GDM1 (cell line): ENCODE measurements at places on chromosomes 3 and 15.
A peak's percentile ranks its signal among the peaks of the same experiment; 100 is the strongest.

DNA sequence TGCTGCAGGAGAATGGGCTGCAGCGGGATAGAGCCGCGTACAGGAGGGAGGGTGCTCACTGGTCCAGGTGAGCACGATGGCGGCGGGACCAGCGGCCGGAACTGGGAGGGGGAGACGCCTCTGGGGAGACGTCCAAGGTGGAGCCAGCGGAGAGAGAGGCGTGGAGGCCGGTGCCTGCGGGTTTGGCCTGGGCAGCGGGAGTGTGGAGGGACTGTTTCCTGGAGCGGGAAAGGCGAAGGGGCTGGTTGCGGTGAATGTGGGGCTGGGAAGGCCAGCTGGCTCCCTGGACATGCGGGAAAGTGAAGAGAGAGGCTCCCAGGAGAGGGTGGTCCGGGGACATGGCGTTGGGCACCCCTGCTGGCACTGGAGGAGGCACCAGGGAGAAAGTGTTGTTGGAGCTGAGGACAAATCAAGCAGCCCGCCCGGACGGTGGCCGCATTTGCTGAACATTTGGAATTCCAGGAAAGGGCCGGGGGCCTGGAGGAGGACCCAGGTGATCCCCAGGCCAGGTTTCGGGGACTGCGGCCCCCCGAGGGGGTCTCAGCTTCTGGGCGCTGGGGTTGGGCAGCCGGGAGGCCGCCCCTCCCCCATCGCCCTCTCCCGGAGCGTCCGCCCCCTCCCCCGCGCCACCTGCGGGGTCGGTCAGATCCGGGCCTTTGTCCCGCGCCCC lies 34.3 kb downstream of the DNAJB8 start:
- DNase-seq: no peak

DNA sequence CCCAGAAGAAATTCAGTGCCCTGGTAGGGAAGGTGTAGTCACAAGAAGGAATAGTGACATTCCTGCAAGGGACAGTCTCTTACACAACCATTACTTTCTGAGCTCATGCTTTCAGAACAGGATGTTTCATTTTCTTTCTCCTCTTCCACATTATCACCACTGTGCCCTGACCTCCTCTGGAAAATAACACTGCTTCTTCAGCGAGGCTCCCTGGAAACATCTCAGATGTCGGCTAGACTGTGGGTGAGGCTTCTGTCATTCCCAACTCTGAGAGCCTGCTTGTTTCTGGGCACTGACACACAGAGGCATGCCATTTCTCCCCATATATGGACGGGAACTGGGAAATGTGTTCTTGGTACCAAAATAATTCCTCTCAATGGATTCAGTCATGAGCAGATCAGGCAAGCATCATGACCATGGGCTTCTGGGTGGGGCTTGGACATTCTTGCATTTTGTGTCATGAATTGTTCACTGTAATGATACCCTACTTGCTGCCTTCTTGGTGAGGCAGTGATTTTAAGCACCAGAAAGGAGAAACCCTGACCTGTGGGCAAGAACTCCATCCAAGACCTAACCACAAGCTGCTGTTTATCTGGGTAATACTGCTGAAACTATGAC lies 14.3 kb upstream of the TNFAIP8L3 start:
- DNase-seq: no peak

DNA sequence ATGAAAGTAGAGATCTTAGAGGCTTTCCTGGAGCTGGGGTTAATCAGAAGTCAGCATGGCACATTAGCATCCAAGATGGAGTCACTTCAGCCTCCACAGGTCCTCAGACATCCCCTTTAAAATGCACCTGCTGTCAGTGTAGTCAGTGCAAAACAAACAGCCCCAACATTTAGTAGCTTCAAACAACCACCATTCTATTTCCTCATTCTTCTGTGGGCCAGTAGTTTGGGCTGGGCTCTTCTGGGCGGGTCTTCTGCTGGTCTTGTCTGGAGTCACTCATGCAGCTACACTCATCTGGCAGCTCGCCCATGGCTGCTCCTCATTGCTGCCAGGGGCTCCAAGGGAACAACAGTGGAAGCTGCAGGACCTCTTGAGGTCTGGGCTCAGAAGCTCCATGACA lies 99.9 kb downstream of the TLE3 start:
- no peak for DNase-seq

- DNase-seq: no peak
Observed at GRCh38 chr15:58445865-58446264, 14.1 kb downstream of the LIPC start.

DNA sequence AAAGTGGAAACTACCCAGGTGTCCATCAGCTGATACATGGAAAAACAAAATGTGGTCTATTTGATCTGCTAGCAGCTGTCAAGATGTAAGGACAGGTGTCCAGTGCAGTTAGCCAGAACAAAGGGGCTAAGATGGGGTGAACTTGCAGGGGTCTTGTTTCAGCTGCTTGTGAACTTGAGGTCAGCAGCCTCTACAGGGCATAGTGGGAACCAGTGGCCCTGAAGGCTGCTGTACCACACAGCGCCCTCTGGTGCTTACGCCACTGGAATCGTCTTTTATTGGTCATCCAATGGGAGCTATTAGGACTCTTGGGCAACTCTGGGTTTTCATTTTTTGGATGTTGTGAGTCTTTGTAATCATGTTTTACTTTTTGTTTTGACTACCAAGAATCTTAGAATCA lies 62.2 kb upstream of the CTSH start:
- peak; percentile 18 for DNase-seq

- no peak for DNase-seq
Observed at GRCh38 chr3:42911551-42911950, 5.6 kb downstream of the ZNF662 start.

DNA sequence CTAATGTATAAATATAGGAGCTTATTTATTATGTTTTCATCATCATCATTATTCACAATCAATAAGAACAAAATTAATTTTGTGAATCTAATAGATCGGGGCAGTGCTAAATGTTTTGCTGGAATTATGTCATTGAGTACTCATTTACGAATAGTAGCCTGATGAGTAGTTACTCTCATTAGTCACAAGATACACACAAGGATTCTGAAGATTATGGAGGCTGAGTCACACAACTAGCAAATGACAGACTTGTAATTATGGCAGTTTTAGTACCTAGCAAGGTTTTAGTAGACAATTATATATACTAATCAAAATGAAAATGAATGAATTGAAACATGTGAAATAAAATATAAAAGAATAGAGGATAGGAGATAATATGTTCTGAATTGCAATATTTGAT lies 954.2 kb downstream of the CADM2 start:
- DNase-seq: no peak

GRCh38 chr15:38877471-38877870 lies 312.9 kb upstream of the RASGRP1 start:
- no peak for DNase-seq

- no peak for DNase-seq
Observed at GRCh38 chr15:40245666-40246450, 7.0 kb downstream of the PAK6 start.

GRCh38 chr3:156353563-156353962 lies 201.4 kb downstream of the SSR3 start:
- DNase-seq: no peak

- DNase-seq: no peak
Observed at GRCh38 chr3:56851966-56852884, 50.5 kb upstream of the ARHGEF3 start.

DNA sequence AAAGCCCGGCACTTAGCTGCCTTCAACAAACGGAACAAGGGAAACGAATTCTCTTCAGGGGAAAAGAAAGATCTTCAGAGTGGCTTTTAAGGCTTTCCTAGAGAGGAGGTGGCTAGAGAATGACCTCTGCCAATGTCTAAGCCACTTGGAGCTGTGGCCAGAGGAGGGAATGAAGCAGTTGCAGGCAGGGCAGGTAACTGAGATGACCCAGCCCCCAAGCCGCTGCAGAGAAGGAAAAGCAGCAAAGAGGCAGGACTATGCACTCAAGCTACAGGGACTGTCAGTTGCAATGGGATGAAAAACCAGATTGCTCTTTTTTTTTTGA lies 113.5 kb downstream of the SEC22A start:
- no peak for DNase-seq

DNA sequence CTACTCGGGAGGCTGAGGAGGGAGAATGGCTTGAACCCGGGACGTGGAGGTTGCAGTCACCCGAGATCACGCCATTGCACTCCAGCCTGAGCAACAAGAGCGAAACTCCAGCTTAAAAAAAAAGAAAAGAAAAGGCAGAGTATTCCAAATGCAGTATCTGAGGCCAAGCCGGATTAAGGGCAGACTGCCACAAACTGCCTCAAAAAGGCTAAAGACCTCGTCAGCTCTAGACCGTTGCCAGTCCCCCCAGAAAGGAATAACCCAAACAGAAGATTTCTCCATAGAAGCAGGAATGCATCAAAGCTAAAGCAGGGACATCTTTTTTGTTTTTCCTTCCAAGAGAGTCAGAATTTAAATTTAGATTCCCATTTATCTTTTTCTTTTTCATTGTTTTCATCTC lies 72.9 kb downstream of the TM4SF4 start:
- no peak for DNase-seq
